ENCODE measurements at places on chromosomes 2 and 18.

DNA sequence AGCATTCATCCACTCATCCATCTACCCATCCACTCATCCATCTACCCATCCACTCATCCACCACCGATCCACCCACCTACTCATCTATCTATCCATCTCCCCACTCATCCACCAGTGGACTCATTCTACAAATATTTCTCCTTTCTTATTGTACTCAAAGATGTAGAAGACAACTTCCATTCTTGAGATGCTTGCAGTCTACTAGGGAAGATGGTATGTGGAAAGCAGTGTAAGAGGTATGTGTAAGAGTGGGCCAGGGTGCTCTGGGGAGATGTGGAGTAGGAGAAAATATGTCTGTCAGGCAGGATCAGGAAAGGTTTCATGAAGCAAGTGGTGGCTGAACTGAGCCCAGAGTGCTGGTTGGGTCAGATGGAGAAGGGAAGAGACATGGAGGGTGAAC is 150.8 kb downstream of the CELF4 start:
- no peak for DNase-seq

DNA sequence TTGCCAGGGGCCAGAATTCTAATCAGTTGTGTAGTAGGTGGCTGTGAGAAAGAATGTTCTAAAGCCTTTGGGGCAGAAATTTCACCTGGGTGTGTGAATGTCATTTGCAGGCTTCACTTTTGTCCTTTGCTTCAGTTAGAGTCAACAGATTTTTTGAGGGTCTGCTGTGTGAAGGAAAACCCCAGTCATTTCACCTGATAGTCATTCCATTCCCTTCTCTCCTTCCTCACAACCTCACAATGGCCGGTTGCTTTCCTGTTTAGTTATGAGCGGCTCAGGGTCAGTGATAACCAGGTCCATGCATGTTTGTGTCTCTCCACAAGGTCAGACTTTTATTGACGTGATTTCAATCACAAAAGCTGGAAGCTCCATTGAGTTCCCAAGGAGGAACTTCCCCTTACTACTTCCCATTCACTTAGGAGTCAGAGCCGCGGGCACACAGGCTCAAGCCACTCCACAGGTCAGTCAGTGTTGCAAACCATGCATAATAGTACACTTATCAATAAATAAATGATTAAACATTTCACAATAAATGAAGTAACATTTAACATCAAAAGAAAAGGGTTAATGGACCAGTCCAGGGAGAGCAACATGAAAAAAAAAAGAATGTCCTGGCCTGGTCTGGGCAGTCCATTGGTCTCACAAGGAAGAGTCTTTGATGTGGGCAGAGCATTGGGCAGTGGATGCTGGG is 74.3 kb downstream of the NPAS2 start:
- DNase-seq: no peak

DNA sequence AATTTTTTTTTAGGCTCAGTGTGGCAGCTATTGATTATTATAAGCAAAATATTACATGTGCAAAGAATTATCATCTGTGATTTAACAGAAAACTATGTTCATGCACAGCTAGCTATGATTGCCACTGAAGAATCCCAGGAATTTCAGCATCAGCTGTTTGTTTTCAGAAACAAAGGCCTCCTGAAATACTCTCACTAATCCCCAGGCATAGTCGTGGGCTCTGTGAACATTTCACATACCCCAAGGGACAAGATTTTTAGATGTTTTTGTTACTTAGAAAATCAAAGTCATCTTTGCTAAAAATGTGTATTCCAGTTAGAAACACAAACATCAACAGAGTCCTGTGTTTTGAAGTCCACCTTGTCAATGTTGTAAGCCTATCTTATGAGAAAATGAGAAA is 156.1 kb downstream of the MYO1B start:
- DNase-seq: no peak

DNA sequence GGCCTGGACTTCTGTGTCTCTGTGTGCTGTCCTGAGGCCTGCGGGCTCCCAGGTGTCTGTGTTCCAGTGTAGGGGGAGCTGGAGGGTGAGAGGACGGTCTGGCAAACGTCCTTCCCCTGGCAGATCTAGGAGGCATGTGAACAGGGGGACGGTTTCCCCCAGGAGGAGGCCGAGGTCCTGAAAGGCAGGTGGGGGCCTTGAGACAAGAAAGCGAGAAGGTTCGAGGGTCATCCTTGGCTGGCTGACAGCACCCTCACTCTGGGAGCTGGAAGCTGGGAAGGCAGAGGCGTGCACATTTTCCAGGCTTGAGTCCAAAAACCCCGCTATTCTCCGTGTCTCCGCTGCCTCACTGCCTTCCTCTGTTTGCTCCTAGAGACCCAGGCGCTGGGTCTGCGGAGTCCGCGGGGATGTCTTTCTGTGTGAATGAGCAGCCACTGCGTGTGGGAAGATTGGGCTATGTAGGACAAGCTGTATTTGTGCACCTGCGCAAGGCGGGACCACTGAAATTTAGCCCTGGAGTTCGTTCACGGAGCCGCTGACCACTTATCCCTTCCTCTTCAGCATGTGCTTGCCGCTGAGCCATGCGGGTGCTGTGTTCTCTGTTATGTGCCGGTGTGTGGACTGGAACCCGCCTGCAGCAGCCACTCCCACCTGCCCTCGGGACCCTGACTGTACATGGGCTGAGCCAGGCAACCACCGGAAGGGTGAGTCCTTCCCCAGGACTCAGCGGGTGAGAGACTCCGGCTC is 43.7 kb downstream of the TWIST2 start:
- peak; percentile 61 for DNase-seq

DNA sequence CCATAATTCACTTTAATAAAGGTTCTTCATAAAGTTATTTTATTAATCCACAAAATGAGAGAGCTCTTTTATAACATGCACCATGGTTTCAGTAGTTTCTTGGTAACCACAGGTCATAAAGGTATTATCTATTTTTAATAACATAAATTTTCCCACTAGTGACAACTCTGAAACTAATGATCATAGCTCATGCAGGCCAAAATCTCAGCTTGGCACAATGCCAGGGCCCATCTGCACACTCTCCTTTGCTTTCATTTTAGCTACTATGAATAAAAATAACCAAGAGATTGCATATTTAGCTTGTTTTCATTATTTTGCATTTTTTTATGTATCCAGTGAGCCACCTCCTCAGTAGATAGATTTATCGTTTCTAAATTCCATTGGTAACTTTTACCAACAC is 691.8 kb upstream of the CHAC2 start:
- DNase-seq: no peak

DNA sequence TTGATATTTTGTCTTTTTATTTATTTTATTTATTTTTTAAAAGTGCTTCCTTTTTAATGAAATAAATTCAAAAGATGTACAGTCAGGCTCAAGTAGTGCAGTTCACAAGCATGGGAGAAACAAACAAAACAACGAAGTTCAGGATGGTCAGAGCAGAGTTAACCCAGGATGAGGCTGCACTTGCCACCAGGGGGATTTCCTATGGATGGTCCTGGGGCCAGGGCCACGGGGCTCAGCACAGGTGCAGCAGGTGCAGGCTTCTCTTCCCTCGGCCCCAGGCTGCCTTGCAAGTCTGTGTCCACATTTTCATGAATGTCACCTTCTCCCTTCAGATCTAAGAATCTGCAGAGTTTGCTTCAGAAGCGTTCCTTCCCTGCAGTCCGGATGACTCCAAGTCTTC is 76.5 kb downstream of the CDCA7 start:
- DNase-seq: no peak

DNA sequence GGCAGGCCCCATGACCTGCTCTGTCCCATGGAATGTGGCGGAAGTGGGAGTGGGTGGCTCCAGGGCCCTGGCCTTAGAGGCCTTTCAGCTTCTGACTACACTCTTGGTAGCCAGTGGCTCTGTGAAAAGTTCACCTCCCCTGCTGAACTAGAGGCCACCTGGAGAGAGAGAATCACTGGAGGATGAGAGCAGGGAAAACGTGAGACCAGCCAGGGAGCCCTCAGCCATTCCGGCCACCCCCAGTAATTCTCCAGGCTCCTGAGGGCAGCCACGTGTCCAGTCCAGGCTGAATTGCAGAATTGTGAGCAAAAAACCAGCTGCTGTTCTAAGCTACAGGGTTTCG is 10.5 kb downstream of the COLEC12 start:
- no peak for DNase-seq

DNA sequence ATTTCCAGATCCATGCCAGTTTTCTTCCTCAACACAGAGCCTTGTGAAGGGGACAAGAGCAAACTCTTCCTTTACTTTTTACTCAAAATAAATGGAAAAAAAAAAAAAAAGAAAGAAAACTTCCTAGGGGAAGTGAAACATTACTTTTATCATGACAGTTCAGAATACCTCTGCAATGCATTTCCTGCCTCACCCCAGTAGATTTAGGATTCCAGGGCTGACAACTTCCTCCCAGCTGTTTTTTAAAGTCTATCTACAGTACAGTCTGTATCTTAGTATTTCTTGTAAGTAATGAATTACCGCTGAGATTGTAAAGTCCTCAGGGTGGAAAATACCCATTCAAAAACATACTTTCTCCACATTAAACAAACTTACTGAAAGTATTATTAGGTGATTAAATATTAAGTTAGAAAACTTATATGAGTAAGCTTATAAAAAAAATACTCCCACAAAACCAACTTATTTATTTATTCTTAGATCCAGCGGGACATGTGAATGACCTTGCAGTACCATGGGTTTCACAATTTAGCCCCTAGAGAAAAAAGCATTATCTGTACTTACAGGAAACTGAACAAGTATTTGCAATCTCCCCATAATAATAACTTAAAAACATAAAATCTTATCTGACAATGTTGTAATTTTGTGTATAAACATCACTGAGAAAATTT is 117.7 kb downstream of the RBMS1 start:
- DNase-seq: no peak

DNA sequence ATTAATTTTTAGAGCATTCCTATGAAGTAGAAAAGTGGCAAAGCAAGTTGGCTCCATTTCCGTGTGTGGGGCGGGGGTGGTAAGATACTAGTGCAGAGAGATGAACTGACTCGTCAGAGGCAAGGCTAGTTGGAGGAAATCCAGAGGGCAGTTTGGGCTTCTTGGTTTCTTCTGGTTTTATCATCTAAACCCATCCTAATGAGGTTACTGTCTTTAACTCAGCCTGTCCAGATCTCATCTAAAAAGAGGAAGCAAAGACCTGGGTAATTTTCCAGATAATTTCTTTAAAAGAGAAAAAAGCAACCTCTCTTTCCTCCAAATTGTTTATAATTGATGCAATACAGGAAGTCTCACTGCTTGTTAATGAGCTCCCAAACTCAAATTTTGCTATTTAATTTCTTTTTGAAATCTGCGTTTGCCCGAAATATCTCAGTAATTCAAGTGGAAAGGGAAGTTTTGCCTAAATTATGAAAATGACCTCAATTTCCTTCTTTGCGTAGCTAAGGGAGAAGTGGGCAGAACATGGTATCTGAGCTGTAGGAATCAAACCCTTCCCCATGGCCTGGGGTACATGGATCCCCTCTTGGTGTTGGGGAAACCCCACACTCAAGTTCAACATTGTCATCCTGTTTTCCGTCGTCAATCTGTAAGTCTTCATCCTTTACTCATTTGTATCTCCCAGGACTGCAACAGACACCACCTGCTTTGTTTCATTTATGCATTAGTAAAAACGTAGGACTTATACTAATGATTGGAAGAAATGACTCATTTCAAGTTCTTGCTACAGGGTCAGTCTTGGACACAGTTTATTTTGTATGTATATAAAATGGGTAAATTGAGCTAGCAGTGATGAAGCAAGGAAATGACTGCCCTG is 89.1 kb upstream of the KLF7 start:
- DNase-seq: no peak

GRCh38 chr18:11149441-11150270 is at the start of gene PIEZO2:
PIEZO2 (minus strand) TSS chr18:11149569; CDS start chr18:11148588, 981 bp downstream.
- peak; percentile 82 for DNase-seq

DNA sequence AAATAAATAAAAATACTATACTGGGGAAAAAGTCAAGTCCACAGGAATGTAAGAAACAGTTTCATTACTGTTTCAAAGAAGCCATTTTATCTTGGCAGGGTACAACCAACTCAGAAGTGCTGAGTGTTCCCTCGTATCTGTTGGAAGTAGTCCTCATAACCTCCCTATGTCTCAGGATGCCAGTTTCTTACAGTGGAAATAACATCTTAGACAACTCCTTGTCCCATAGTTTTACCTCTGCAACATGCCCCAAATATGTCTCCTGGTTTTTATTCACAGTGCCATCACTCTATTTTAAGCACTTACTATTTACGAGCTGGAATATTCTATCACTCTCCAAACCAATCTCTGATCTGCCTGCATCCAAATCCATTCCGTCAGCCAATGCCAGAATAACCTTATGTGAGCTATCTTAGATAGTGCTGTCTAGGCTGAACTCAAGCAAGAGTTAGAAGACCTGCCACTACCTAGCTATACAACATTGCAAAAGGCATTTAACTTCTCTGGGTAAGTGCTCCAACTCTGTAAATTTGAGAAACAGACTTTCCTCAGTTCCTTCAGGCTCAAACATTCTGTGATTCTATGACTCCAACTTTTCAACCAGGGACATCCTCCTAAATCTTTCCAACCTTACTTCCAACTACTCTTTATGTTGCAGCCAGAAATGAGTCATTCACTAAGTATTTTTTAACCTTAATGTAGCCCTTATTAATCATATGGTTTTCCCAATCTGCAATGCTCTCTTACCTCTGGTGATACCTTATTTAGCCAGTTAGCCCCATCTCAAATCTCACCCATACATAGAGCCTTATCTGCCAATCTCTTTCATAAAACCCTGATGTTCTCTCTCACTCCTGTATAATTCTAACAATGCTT is 66.7 kb downstream of the RTN4 start:
- DNase-seq: no peak

- DNase-seq: no peak
Measured at GRCh38 chr2:64267699-64268098, 123.5 kb upstream of the PELI1 start.

DNA sequence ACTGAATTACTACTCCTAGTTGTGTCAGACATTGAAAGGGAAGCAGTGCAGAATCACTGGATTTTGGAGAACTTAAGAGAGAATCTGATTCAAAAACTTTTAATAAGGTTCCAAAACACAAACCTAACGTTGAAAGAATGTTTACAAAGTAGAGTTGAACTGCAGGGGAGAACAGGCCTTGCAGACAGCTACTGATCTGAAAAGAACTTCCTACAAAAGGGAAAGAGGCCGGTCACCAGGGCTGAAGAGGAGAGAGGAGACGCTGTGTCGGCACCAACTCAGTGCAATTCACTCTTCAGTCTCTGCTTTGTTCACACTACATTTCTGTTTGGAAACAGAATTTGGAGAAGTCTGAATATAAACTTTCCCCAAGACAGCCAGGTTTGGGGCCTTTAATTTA is 124.0 kb downstream of the GAREM1 start:
- DNase-seq: peak; percentile 33

DNA sequence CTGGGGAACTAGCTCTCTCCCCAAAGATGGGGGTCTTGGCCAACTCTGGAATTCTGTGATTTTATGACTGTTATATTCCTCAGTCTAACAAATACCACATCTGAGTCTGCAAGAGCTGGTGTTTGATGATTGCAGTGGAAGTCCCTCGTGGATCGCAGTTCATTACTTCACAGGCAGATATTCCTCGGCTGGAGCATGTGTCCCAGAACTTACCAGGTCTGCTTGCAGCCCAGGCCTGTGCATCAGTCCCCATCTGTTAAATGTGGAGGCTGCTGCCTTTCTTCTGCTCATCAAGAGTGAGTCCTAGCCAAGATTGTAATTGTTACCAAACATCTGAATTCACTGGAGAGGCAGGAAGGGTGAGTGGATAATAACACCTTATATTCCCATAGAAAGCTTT is 55.5 kb downstream of the PRKCE start:
- DNase-seq: no peak
